Activated CD4-positive, alpha-beta T cell treated with anti-CD3 and anti-CD28 coated beads for 48 hours (primary cell): ENCODE measurements at places on chromosomes 5 and 9.

- DNase-seq, result no peak
Measured at GRCh38 chr9:36341936-36342577, 58.0 kb downstream of the RNF38 start.

DNA sequence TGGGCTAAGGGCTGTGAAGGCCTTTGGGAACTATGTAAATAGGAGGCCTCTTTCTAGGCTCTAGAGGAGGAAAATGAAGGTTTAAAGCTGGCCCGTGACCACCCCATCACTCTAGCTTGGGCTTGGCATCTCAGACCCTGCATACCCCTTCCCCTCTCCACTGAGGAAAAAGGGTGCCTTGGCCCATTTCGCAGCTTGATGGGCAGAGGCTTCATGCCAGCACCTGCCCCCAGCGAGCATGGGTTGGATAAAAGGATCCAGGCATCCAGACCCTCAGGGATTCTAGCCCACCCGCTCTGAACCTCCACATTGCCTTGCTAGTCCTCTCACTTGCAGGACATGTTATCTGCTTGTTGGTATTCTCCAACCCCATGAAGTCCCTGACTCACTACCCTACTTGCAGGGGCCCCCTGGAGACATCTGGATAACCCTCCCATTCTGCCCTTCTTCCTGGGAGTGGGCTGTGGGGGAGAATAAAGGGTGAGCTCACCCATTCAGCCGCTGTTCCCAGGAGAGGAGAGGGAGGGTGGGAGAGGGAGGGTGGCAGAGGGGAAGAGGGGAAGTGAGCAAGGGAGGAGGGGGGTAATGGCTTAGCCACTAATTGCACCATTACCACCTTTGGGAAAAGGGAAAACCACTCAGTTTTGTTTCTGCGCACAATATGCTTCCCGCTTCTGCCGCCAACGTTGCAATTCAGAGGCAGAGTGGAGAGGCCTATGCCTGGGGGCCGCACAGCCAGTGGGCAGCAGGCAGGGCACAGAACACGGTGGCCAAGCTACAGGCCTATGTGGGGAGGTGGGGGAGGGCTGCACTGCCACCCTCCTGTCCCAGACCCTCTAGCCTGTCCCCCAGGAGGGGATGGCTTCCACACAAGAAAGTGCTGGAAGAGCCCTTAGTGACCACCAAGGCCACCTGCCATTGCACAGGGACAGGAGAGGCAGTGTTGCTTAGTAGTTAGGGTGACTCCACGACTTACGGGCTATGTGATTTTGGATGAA lies 2.1 kb upstream of the CAMK2A start:
- DNase-seq, result no peak

GRCh38 chr9:92980085-92980745 lies 32.9 kb downstream of the FGD3 start:
- no peak for DNase-seq

- DNase-seq, result no peak
Measured at GRCh38 chr9:69079186-69079585, 43.6 kb downstream of the FXN start.

DNA sequence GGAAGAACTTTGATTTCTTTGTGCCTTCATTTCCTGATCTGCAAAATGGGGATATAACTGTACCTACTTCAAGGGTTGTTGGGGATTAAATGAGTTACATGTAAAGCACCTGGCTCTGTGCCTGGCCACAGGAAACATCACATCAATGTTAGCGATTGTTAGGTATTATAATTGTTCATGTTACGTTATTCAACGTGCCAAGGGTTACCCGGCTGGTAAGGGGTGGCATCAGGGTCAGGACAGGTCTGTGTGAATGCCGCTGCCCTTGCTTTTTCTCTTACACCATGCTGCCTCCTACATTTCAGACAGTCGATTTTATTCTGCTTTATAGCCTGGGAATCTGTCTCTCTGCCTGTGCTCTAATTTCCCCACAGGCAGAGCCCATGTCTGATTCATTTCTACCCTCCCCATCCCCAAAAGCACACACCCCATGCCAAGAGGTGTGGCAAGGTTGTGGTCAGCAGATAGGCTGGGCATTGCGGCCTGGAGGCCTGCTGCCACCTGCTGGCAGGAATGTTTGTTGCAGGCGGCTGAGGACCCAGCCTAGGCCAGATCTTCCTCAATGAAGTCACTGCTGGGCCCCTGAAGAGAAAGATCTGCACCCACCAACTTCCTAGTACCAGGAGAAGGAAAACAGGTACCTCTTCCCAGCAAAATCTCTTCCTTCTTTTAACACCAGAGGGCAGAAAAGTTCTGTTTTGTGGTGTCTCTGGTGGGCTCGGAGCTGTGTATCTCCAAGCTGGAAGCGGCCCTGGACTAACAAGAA lies 5.3 kb downstream of the ANKS6 start:
- DNase-seq, result peak; percentile 71

- no peak for DNase-seq
Measured at GRCh38 chr9:117074784-117075520, 339.9 kb downstream of the ASTN2 start.

DNA sequence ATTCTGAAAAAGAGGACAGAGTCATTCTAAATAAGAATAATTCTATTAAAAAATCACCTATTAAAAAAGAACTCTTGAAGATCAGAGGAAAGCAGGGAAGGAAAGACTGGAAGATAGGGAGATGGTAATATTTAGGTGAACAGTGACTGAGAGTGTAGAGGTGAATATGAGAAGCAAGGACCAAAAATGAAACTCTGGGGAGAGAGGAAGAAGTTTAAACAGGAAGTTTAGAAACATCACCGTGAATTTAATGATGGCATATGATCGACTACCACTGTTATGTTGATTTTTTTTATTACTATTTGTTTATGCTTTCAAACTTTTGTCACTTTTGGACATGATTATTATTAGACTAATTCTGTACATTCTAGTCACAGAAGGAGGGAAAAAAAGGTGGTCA lies 1.7 kb upstream of the SPINK6 start:
- no peak for DNase-seq

DNA sequence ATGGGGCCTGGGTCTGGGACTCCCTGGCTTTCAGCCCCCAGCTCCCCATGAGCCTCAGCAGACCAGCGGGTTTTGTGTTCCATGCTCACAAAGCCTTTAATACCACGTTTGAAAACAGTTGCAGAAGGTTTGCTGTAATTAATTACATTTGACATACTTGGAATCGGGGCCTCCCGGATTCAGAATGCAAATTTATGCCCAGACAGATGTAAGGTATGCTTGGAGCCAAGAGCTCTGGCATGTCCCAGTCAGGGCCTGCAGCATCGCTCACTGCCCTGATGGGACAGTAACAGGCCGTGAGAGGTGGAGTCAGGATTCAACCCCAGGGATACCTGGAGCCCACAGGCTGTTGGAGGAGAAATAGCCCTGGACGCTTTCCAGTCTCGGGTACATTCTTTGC lies 12.2 kb downstream of the ZNF618 start:
- no peak for DNase-seq

- DNase-seq, result peak; percentile 9
Measured at GRCh38 chr5:127959152-127959764, 124.3 kb upstream of the SLC12A2 start.

DNA sequence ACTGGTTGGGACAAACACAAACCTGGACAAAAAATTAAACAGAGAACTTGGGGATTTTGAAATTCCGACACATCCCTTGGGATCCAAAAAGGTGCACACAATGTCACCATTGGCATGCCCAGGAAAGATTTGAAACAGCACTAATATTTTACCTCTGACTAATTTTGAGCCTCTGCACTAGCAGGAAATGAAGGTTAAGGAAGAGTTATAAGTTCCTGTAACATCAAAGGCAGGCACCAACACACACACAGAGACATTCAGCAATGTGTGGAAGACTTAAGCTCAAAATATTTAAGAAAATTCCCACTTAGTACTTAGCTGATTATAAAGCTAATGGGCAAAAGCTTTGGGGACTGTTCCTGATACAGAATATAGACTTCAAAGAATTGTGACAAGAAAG lies 247.0 kb downstream of the CDH9 start:
- no peak for DNase-seq

DNA sequence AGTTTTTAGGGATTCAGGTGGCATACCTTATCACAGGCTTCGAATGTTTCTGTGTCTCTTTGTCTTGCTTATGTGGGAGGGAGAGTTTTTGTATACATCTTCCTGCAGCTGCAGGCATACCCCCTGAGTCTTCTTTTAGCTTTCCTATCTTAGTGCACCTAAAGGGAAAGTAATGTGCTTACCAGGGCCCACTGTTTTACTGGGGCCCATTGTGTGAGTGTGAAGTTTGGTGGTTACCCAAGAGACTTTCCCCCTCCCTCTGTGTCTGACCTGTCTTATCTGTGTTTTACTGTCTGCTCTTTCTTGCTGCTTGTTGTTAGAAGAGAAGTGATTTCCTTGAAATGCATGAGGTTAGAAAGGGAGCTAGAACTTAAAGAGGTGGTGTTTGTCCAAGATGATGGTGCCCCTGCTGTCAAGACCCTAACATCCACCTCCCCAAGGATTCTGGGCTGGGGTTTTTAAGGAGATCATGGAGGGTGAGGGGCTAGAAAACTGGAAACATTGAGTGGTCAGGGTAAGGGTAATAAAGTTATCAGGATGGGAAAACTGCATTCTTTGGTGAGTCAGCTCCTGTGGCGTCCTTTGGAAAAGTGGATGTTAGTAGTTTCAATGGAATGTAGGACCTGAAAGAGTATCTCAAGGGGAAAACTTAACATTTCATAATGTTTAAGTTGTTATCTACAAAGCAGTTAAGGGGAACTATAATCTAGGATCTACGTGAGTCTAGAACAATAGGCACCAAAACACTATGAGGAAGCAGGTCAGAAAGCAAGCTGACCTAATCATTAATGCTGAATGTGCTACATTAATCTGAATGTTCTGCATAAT lies 583.5 kb upstream of the TUSC1 start:
- no peak for DNase-seq

DNA sequence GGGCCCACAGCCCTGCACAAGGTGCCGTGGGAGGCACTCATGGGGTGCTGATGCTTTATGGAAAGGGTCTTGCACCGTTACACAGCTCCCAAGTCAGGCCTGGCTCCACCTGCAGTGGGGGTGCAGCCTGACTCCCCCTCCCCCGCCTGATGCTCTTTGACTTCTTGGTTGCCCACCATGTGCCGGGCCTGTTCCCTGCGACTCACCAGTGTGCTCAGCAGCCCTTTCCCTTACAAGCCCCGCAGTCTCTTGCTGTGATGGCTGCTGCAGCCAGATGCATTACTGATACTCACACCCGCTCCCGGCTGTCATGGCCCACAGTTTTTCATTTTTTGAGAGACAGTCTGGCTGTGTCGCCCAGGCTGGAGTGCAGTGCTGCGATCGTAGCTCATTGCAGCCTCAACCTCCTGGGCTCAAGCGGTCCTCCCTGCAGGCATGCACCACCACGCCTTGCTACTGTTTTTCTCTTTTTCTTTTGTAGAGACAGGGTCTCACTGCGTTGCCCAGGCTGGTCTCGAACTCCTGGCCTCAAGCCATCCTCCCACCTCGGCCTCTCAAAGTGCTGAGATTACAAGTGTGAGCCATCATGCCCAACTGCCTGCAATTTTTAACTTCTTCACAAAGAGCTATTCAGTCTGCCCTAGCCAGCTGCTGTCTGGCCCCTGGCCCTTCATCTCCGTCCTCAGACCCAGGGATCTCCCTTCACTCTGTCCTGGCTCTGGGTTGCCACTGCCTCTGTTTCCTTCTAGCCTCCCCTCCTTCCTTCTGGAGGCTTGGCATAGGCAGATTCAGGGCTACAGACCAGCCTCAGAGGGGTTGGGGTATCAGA lies 109.5 kb downstream of the RXRA start:
- DNase-seq, result no peak

DNA sequence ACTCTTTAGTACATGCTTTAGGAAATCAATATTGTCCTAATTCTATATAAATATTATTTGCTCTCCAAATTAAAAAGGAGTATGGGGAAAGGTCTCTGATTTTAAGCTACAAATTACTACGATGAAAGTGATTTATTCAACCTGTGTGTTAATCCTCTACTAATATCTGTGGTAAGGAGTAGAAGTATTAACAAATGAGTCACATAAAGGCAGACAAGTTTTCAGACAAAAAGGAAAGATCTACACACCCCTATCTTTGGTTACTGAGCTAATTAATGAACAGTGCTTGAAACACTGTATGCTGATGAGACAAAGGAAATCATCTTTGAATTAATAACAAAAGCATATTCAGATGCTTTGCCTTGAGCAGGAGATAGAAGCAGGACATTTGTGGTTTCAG lies 15.9 kb downstream of the LOX start:
- no peak for DNase-seq

DNA sequence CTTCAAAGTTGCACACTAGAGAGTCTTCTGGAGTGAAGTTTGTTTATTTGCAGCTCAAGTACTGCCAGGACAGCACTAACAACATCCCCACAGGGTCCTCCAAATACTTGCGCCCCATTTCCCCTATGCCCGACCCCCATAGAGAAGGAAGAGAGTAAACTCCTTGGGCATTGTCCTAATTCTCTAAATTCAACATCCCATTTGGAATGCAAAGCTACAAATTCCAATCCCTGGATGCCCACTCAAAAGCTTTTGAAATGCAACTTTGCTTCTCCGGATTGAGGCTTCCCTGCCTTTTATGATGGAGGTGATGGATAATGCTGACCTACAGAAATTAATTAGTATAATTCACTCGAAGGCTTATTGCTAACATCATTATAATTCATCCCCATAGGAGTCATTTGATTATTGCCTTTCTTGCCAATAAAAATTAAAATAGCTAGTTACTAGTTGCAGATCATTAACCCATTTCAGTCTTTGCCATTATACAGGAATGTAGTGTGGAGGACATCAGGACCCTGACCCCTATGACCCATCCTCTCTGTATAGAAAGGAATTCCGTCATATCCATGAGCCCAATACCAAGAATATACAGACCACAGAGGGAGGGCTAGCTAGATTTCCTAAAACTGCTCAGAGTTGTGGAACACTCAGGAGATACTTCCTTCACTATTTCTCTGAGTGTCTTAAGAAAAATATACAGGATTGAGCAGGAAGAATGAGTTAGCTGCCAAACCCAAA lies 277.6 kb downstream of the ZNF608 start:
- DNase-seq, result no peak

DNA sequence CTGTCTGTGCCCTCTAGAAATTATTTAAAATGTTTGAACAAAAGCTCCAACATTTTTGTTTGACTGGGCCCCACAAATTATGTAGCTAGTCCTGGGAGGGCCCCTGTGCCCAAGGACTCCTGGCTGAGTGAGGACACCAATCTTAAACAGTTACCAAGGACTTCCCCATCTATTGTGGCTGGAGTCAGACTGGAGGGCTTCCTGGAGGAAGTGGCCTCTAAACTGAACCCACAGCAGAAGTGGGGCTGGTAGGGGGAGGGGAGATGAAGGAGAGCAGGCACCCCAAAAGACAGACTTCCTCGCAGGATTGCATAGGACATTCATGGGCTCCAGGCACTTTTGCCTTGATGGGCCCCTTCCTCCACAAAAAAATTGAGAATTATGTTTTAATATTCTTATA lies 8.1 kb downstream of the ADAMTS13 start:
- DNase-seq, result no peak
